Astrocyte (in vitro differentiated cells and primary cell): ENCODE measurements at places on chromosomes 3 and 15. TPM values are rescaled to one million over a fixed set of nuclear protein-coding genes. Genes with fewer than 3 reads are reported as not detected.
A peak's percentile ranks its signal among the peaks of the same experiment; 100 is the strongest.

The FILIP1L gene
- total RNA-seq: 209 and 230 TPM in 2 replicates

The GXYLT2 gene
- 62.6 and 92.0 TPM in 2 replicates for total RNA-seq

The ADCY5 gene
- 1.2 and 1.5 TPM in 2 replicates for total RNA-seq

The PAK6 gene
- 0.38 and 1.1 TPM in 2 replicates for total RNA-seq

The MNS1 gene
- 0.86 and 1.6 TPM in 2 replicates for total RNA-seq

- no peak overlapping the region for H3K4me3 ChIP-seq
- peaks cover 2% of the 10 kb centered on the region for H3K36me3 ChIP-seq
- no peaks in the 10 kb centered on the region for H3K27me3 ChIP-seq
- no peak for DNase-seq
Observed at GRCh38 chr15:55387027-55387426, 21.1 kb downstream of the CCPG1 start.

GRCh38 chr15:80418892-80419537, 14.8 kb downstream of the ARNT2 start:
- peaks cover 21% of the 10 kb centered on the region for H3K4me1 ChIP-seq
- no peaks in the 10 kb centered on the region for H3K27me3 ChIP-seq
- no peak overlapping the region for H3K4me3 ChIP-seq
- DNase-seq: peak; percentile 33
- H3K36me3 ChIP-seq: no peaks in the 10 kb centered on the region

DNA sequence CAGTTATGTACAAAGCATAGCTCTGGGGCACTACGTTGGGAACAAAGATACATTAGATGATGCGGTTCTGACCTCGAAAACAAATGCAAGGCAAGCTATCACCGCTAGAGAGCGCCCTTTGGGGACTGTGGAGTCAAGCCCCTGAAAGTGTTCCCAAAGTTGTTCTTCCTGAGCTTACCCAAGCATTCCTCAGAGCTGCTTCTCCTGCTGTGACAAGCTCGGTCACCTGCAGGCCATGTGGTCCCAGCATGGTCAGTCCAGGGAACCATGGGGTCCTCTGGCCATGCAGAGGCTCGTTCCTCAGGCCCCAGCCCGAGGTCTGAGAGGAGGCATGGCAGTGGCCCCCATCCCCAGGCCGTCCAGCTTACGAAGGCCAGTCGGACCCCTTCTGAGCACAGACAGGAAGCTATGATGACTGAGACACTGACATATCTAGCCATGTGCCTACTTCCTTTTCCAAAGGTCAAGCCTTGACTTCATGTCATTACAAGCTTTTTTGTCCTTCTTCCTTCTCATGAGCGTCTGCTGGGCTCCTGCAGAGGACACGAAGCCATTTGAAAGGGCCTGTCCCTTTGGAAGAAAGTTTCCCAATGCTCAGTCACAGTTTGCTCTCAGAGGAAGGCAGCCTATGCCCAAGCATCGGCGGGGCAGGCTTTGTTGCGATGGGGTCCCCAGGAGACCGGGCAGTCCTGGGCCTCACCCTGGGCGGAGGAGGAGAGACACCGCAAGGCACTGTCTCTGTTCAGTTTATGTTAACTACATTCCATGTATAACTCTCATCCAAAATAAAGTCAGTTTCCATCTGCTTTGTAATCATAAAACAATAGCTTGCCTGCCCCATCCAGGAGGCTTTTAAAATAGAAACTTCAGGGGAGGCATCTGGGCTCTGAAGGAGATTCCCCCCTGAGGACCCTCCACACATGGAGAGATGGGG, 79.3 kb downstream of the ATP10A start:
- H3K4me3 ChIP-seq: no peak overlapping the region
- DNase-seq: no peak
- peak overlapping the region; percentile 46 for H3K27ac ChIP-seq
- H3K27me3 ChIP-seq: no peaks in the 10 kb centered on the region
- no peaks in the 10 kb centered on the region for H3K36me3 ChIP-seq

DNA sequence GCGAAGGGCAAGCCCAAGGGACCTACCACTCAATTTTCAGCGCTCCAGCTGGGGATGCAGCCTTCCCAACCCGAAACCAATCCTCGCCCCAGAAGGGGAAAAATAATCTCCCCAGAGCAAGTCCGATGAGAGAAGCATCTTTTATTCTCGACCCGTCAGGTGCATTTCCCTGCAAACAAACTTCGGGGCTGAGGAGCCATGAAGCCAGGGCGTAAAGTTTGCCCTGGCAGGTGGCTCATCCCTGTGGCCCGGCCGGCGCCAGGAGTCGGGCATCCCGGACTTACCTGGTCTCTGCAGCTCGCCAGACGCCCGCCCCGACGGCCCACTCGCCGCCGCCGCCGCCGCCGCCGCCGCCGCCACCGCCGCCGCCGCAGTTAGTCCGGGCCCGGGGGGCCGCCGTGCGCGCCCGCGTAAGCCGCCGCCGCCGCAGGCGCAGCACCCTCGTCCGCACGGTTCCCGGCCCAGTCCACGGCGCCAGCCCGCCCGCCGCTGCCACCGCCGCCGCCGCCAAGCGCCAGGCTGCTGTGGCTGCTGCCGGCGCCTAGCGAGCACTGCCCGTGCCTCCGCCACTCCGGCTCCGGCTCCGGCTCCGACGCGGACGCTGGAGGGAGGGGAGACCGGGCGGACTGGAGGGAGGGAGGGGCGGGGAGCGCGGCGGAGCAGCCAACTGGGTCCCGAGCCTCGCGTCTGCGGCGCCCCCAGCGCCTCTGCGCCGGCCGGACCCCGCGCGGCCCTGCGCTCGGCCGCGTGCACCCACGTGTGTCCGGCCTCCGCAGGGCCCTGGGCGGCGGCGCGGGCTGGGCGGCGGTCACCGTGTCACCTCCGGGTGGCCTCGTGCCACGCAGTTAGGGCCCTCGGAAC, at the start of gene CNTN3:
Gene CNTN3, minus strand, starts transcription at position 553 of the 861 bp plus-strand sequence. CDS start 93,547 bp downstream, outside the sequence.
- peaks cover 21% of the 10 kb centered on the region for H3K27me3 ChIP-seq
- peaks cover 8% of the 10 kb centered on the region for H3K4me1 ChIP-seq
- DNase-seq: peak; percentile 7
- H3K27ac ChIP-seq: no peak within 1 kb of the TSS
- H3K4me3 ChIP-seq: peak within 1 kb of the TSS; percentile 50

- H3K36me3 ChIP-seq: no peaks in the 10 kb centered on the region
- no peak overlapping the region for H3K4me3 ChIP-seq
- no peak overlapping the region for H3K27ac ChIP-seq
Observed at GRCh38 chr15:74789171-74789631, 7.3 kb downstream of the CSK start.

GRCh38 chr3:49098429-49098828, 4.6 kb upstream of the QRICH1 start:
- peaks cover 11% of the 10 kb centered on the region for H3K4me1 ChIP-seq
- H3K4me3 ChIP-seq: no peak overlapping the region
- peaks cover 39% of the 10 kb centered on the region for H3K36me3 ChIP-seq
- H3K27ac ChIP-seq: no peak overlapping the region
- peak; percentile 25 for DNase-seq
- no peaks in the 10 kb centered on the region for H3K27me3 ChIP-seq

DNA sequence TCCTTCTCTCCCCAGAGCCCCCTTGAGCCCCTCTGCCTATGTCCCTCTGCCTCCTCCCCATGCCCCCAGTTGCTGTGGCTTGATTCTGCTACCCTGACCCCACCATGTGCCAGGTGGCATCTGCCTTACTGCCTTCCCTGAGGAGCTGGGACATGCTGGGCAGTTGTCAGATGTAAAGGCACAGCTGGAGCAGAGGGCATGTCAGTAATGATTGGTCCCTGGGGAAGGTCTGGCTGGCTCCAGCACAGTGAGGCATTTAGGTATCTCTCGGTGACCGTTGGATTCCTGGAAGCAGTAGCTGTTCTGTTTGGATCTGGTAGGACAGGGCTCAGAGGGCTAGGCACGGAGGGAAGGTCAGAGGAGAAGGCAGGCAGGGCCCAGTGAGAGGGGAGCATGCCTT, 3.5 kb upstream of the PPCDC start:
- no peak for DNase-seq
- peaks cover 4% of the 10 kb centered on the region for H3K4me1 ChIP-seq
- H3K27me3 ChIP-seq: no peaks in the 10 kb centered on the region

DNA sequence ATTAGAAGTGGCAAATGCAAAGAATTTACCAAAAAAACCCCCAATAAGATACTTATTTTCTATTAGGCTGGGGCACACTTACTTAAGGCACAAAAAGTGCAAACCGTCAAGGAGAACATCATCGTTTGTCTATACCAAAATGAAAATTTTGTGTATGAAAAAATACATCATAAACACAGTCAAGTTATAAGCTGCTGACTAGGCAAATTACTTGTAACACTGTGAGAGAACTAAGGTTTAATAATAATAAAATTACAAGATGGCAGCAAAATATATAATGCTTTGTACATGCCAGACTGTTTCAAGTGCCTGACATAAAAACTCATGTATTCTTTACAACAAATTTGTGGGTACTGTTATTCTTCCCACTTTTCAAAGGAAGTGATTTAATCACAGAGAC, 297.2 kb upstream of the CRBN start:
- no peak for DNase-seq
- no peaks in the 10 kb centered on the region for H3K27me3 ChIP-seq
- H3K27ac ChIP-seq: no peak overlapping the region
- no peaks in the 10 kb centered on the region for H3K36me3 ChIP-seq
- H3K4me1 ChIP-seq: no peaks in the 10 kb centered on the region

DNA sequence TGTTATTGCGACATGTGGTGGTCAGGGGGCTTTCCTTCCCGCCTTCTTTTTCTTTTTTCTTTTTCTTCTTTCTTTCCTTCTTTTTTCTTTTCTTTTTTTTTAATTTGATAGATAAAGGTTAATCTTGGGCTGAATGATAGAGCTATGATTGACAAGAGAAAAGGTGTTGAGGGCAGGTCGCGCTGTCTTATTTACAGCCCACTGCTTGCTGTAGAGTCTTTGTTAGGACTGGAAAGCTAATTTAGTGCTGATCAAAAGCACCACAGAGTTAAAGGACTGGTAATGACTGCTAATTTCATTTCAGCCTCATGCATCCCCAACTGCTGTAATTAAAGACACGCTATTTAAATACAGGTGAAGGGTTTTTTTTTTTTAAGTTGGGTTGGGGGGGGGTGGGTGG, 10.6 kb upstream of the SOX2 start:
- H3K4me3 ChIP-seq: peak overlapping the region; percentile 53
- H3K36me3 ChIP-seq: no peaks in the 10 kb centered on the region
- H3K4me1 ChIP-seq: peaks cover 15% of the 10 kb centered on the region
- no peak for DNase-seq
- peaks cover 50% of the 10 kb centered on the region for H3K27me3 ChIP-seq

- no peak overlapping the region for H3K27ac ChIP-seq
- no peaks in the 10 kb centered on the region for H3K27me3 ChIP-seq
- peak; percentile 4 for DNase-seq
- no peaks in the 10 kb centered on the region for H3K36me3 ChIP-seq
- no peak overlapping the region for H3K4me3 ChIP-seq
- H3K4me1 ChIP-seq: no peaks in the 10 kb centered on the region
Observed at GRCh38 chr3:121574449-121574848, 6.7 kb downstream of the ARGFX start.

GRCh38 chr15:68816795-68817303, 3.8 kb downstream of the ANP32A start:
- no peaks in the 10 kb centered on the region for H3K27me3 ChIP-seq
- no peaks in the 10 kb centered on the region for H3K36me3 ChIP-seq
- H3K27ac ChIP-seq: peak overlapping the region; percentile 91
- no peak for DNase-seq
- peaks cover 20% of the 10 kb centered on the region for H3K4me1 ChIP-seq
- peak overlapping the region; percentile 93 for H3K4me3 ChIP-seq

DNA sequence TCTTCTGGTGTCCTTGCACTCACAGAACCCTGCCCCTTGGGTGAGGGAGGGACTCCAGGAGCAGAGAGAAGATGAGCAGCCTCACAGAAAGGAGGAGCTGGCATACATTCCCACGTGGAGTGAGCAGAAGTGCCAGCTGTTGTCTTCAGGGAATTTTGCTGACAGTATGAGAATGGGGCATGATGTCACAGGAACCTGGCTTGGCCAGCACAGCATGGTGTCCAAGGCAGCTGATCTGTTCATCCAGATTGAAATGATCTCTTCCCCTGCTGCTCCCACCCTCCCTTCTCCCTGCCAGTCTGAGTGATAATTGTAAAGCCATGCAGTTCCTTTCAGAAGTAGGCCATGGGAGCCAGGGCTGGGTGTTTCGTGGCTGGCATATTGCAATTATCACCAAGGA, 53.3 kb downstream of the GJD2 start:
- H3K27me3 ChIP-seq: peaks cover 26% of the 10 kb centered on the region
- no peaks in the 10 kb centered on the region for H3K36me3 ChIP-seq
- no peak overlapping the region for H3K27ac ChIP-seq

GRCh38 chr3:156158656-156159295, 38.4 kb downstream of the KCNAB1 start:
- H3K4me3 ChIP-seq: no peak overlapping the region
- H3K27ac ChIP-seq: no peak overlapping the region
- no peaks in the 10 kb centered on the region for H3K27me3 ChIP-seq

GRCh38 chr3:151431940-151432339, 28.9 kb downstream of the IGSF10 start:
- peak; percentile 97 for DNase-seq
- peak overlapping the region; percentile 68 for H3K27ac ChIP-seq
- H3K4me3 ChIP-seq: no peak overlapping the region
- no peaks in the 10 kb centered on the region for H3K36me3 ChIP-seq
- H3K27me3 ChIP-seq: no peaks in the 10 kb centered on the region

DNA sequence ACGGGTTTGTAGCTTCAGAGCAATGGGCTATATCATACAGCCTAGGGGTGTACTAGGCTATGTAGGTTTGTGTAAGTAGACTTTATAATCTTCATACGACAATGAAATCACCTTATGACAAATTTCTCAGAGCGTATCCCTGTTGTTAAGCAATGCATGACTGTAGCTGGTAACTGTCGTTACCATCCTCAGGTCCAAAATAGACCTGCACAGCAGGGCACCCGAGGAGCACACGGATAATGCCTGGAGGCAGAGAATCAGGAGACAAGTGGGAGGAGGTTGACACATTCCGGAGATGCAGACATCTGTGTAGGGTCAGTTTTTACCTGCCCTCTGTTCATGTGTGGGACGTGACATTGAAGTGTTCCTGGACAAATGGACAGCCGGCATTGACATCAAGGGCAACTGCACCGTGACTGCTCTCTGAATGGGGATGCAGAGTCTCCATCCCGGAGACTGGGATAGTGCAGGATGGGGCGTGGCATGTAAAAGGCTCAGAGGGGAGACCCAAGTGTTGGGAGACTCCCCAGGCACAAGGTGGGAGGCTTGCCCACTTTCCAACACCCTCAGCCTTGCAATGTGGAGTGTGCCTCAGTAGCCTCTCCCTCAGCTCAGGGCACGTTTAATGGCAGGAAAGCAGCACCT, 45.9 kb upstream of the PGPEP1L start:
- H3K4me3 ChIP-seq: no peak overlapping the region
- no peak for DNase-seq
- H3K4me1 ChIP-seq: no peaks in the 10 kb centered on the region
